ENCODE measurements at places on chromosomes 1 and 21.
A peak's percentile ranks its signal among the peaks of the same experiment; 100 is the strongest.

DNA sequence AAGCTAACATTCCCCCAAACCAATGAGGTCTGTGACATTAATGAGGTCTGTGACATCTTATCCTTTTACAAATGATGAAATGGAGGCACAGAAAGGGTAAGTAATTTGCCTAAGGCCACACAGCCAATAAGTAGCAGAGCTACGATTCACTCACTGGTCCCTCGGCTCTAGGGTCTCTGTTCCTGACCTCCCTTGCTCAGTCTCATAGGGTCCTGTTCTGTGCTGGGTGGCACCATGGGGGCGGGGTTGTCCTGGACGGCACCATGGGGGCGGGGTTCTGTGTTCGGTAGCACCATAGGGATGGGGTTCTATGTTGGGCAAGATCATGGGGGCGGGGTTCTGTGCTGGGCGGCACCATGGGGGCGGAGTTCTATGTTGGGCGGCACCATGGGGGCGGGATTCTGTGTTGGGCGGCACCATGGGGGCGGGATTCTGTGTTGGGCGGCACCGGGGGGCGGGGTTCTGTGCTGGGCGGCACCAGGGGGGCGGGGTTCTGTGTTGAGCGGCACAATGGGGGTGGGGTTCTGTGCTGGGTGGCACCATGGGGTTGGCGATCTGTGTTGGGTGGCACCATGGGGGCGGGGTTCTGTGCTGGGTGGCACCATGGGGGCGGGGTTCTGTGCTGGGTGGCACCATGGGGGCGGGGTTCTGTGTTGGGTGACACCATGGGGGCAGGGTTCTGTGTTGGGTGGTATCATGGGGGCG, 55.6 kb downstream of the CLSTN1 start:
- DNase-seq = no peak

DNA sequence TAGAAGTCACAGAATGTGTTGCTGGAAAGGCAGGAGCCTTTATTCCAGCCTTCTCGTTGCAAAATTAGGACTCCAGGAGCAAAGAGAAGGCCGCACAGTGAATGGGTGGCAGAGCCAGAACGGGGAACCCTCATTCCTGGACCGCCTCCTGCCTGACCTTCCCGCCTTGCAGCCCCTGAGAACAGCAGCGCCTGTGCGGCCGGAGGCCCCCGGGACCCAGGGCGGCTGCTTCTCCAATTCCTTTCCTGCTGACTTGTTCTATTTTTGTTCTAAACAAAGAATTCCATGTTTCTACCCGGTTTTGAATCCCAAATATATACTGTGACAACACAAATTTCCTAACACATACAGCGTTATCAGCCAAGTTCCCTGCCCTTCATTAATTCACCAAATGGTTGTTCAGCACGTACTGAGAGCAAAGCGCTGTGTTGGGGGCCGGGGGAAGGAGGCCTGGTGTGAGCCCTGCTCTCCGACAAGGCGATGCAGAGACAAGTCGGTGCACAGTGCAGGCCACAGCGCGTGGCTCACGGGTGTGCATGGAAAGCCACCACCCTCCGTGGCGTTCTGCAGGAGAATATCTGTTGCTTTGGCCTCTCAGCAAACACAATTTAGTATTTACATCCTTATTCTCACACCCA, 31.9 kb upstream of the COL6A2 start:
- DNase-seq = no peak

DNA sequence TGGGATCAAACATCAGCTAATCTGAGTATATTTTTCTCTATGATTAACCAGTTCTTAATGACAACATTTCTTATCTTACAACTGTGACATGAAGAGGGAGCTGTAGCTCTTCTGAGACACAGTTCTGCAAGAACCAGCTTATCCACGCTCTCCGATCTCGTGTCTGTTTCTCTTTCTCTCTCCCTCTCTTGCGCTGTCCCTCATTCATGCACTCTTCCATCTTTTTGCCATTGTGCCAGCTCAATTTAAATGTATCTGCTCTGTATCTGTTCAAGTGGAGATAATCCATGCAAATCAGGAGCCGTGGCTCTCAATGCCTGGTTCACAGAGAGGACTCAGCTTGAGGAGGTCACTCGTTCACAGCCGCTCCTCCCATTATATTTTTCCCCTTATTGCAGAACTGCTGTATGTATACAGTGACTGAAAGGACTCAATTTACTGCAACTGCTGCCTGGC, 494.7 kb upstream of the ADGRL2 start:
- DNase-seq = no peak

GRCh38 chr21:41008974-41009373, 159.0 kb upstream of the BACE2 start:
- no peak for DNase-seq

GRCh38 chr1:5554111-5554510, 438.1 kb downstream of the NPHP4 start:
- DNase-seq = no peak

- no peak for DNase-seq
Measured at GRCh38 chr1:236084386-236084730, 19.5 kb upstream of the NID1 start.

GRCh38 chr21:29168891-29169315, 38.5 kb downstream of the MAP3K7CL start:
- DNase-seq = no peak

- DNase-seq = no peak
Measured at GRCh38 chr1:151455966-151456365, 3.3 kb downstream of the POGZ start.

DNA sequence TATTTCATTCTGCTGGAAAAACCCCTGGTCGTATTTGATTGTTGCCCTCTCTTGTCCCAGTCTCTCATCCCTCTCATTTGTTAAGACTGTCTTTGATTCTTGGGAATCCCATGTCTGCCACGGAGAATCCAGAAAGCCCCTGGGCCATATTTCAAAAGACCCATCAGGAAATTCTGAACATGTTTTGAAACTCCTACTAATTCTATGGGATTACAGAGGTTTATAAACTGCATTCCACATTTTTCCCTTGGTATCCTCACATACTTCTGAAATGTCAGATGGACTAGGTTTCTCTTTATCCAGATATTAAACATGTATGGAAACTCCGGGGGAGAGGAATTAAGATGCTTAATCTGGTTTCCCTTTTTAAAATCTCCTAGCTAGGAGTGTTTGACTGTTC, 80.0 kb downstream of the HUNK start:
- DNase-seq = no peak

- DNase-seq = no peak
Measured at GRCh38 chr21:24693779-24694178, 913.5 kb downstream of the MRPL39 start.

DNA sequence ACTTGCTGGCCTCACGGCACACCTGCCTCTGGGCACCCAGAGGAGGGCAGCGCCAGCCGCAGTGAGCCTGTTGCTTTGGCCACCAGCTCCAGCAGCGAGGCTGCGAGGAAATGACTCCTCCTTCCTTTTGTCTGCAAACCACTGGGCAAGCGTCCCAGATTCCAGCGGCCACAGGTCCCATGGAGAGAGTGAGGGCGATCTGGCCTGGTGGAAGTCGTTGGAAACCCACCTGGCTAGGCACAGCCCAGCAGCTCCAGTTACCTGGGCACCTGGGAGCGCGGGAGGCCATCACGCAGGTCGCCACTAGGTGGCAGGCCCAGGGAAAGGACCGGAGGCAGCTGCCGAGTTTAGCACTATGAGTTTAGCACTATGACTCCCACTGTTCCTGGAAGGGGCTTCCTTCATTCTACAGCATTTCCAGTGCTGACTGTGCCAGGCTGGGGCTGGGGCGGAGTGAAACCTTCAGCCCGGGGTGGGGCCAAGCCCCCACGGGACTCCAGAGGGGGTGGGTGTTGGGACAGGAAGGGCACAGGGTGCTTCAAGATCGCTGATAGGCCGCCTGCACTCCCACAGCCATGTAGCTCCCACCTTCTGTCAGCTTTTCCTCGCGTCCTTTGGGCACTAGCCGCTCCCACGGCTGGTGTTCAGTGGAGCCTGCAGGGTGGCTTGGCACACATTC, 1.1 kb upstream of the ESPN start:
- DNase-seq = peak; percentile 60

DNA sequence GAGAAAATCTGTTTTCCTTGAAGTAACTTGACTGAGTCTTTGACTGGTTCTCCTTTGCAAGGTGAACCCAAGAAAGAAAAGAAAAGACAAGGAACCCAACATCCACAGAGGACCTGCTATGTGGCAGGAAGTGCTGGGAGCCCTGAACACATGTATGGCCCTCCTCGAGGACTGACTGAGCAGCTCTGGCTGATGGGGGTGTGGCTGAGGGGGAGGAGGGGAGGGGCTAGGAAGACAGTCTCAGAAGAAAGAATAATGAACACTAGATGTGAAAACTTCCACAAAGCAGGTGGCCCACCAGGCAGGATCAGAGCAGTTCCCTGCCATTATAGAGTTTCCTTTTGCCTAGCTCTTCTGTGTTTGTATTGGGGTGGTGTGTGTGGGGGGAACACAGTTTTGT, 26.1 kb downstream of the NENF start:
- no peak for DNase-seq

GRCh38 chr1:224245188-224245587, 62.1 kb downstream of the DEGS1 start:
- no peak for DNase-seq

GRCh38 chr1:34785875-34786470, 5.0 kb downstream of the GJB3 start:
- DNase-seq = no peak

- no peak for DNase-seq
Measured at GRCh38 chr21:44458971-44459711, 3.8 kb downstream of the LRRC3 start.

- no peak for DNase-seq
Measured at GRCh38 chr1:94920061-94920460, 6.8 kb downstream of the CNN3 start.

DNA sequence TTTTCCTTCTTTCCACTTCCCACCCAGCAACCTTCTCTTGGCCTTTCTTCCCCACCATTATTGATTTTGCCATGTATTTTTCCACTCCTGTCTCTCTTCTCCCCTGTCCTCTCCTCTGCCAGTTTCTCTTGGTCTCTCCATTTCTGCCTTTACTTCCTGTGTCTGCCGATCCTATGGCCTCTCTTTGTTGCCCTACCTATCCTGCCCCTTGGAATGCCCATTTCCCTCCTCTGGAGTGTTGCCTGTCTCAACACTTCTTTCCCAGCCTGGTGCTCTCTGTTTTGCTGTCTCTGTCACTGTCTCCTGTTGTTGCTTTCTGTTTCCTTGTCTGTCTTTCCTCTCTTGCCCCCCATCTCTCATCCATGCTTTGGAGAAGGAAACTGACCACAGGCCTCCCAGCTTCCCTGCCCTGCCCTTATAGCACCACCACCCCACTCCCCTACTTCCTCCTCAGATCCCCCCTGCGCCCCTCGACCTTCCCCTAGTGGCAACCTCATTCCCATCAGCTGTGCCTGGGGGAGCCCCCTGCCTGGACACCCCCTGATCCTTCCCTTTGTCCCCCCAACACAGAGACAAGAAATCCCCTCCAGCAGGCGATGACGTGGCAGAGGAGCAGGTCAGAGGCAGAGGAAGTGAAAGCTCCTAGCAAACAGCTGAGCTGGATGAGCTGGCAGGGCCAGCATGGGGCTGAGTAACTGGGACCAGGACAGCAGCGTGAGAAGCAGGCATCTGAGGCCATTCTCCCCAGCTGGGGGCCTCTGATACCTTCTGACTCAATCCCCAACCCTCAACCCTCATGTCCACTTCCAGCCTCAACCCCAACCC, 6.6 kb upstream of the ETV3L start:
- DNase-seq = no peak

DNA sequence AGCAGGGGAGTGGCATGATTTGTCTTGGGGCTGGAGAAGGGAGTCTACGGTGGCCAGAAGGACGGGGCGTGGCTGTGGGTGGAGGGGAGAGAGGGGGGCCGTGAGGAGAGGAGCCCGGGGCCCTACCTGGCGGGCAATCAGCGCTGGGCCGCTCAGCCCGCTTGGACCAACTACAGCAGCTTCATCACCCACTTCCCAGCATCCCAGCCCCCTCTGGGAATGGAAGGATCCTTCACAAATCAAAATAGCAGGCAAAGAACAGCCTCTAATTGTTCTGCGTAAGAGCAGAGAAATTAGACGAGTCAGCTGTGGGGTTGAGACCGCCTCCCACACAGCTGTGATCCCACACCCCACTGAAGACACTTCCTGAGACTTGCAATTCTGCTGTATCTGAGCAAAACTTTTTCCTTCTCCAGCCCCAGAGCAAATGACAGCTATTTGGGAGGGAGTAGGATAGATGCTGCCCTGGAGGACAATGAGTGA, 43.5 kb downstream of the OPRD1 start:
- DNase-seq = no peak

GRCh38 chr1:202701200-202701599, 9.1 kb downstream of the SYT2 start:
- no peak for DNase-seq

DNA sequence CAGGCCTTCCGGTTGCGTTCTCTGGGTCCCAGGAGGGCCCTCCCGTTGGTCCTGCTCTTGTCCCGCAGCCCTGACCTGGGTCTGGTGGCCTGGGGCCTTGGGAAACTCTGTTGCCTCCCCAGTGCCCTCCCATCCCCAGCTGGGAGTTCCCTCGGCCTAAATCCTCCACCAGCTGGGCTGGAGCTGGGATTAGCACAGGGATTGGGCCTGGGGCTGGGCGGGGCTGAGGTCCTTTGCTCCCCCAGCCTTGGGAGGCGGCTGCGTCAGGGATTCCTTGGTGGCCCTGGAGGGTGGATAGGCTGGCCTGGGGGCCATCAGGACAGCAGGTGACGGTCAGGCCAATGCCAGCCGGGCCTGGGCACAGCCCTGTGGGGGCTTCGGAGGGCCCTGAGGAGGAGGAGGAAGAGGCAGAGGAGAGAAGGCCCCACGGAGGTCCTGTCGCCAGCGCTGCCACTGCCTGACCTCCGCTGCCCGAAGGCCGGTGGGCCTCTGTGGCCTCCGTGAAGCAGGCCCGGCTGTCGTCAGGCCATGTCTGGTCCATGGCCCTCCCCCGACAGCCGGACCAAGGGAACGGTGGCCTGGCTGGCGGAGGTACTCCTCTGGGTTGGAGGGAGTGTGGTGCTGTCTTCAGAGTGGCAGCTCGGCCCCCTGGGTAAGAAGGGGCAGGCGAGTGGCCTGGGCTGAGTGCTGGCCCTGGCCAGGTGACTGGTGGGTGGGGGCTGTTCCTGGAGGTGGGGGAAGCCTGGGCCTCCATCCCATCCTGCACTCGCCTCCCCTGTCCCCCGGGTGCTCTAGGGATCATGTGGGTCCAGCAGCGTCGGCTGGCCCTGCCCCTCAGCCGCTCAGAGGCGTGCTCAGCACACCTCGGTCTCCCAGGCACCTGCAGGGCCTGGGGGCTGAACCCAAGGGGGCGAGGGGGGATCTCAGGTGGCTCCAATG, at the start of gene PLCH2:
Gene PLCH2, plus strand, starts transcription at position 229 of the 939 bp plus-strand sequence. Its CDS starts 300 bp downstream, at position 529.
- no peak for DNase-seq

DNA sequence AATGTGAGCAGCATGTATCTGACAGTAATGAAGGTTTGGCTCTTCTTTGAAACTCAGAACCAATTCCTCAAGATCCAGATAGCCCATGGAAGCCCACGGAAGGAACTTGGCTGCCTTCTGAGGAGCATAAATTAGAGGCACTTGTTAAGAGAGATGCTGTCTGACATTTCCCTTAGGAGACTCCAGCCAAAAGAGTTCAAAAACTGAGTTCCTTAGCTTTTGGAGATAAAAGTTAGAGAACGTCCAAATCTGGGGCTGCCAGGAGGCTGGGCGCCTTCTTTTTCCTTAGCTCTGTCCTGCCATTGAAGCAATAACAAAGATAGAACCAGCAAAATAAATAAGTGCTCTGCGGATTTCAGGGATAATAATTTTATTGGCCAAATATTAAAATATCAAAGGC, 439.6 kb upstream of the USP24 start:
- no peak for DNase-seq

Data from stimulated activated CD4-positive, alpha-beta T cell treated with anti-CD3 and anti-CD28 coated beads, TNF-alpha, amount 100 ng/mL, for 4 hours (primary cell).